Caco-2 (cell line): ENCODE measurements at places on chromosomes 2 and 18.

GRCh38 chr2:100818606-100819369 is 1.2 kb upstream of the NPAS2 start:
- H3K36me3 ChIP-seq = no peaks in the 10 kb centered on the region
- H3K27ac ChIP-seq = no peak overlapping the region
- H3K27me3 ChIP-seq = no peaks in the 10 kb centered on the region; the same call in 1 of the 2 replicates
- H3K4me1 ChIP-seq = 0 out of 2 replicates have a peak, but pooled peaks cover 5% of the 10 kb centered on the region
- peak; percentile 59 for DNase-seq
- H3K4me3 ChIP-seq = peak overlapping the region; percentile 44

GRCh38 chr18:72372076-72372475 is 172.1 kb downstream of the CBLN2 start:
- no peaks in the 10 kb centered on the region for H3K27me3 ChIP-seq
- H3K36me3 ChIP-seq = no peaks in the 10 kb centered on the region
- no peaks in the 10 kb centered on the region for H3K4me1 ChIP-seq
- DNase-seq = no peak

- H3K36me3 ChIP-seq = no peaks in the 10 kb centered on the region
- H3K4me1 ChIP-seq = no peaks in the 10 kb centered on the region
- H3K4me3 ChIP-seq = no peak overlapping the region
- H3K27me3 ChIP-seq = no peaks in the 10 kb centered on the region
- no peak overlapping the region for H3K27ac ChIP-seq
- DNase-seq = no peak
Measured at GRCh38 chr2:111061191-111061590, 59.5 kb upstream of the BCL2L11 start.

GRCh38 chr2:36915627-36916026 is 50.7 kb downstream of the STRN start:
- no peak for DNase-seq
- H3K4me1 ChIP-seq = peaks cover 30% of the 10 kb centered on the region
- no peak overlapping the region for H3K27ac ChIP-seq
- H3K27me3 ChIP-seq = no peaks in the 10 kb centered on the region

GRCh38 chr2:9291331-9291730 is 84.7 kb downstream of the ASAP2 start:
- no peak overlapping the region for H3K4me3 ChIP-seq
- no peaks in the 10 kb centered on the region for H3K36me3 ChIP-seq
- H3K27me3 ChIP-seq = no peaks in the 10 kb centered on the region
- no peak for DNase-seq
- peaks cover 9% of the 10 kb centered on the region; the same call in 1 of the 2 replicates for H3K4me1 ChIP-seq

- DNase-seq = peak; percentile 85
- no peaks in the 10 kb centered on the region for H3K36me3 ChIP-seq
- H3K4me3 ChIP-seq = no peak overlapping the region
- H3K27me3 ChIP-seq = no peaks in the 10 kb centered on the region
- H3K27ac ChIP-seq = no peak overlapping the region
Measured at GRCh38 chr2:157327621-157328500, 2.2 kb upstream of the ERMN start.

- no peaks in the 10 kb centered on the region for H3K36me3 ChIP-seq
- peak; percentile 64 for DNase-seq
- H3K27me3 ChIP-seq = no peaks in the 10 kb centered on the region
- H3K4me1 ChIP-seq = 0 out of 2 replicates have a peak, but pooled peaks cover 3% of the 10 kb centered on the region
Measured at GRCh38 chr2:155815851-155816250, 516.7 kb downstream of the NR4A2 start.

GRCh38 chr2:95317123-95317500 is 20.0 kb downstream of the KCNIP3 start:
- H3K4me3 ChIP-seq = no peak overlapping the region
- no peaks in the 10 kb centered on the region for H3K4me1 ChIP-seq
- no peak for DNase-seq
- H3K27me3 ChIP-seq = no peaks in the 10 kb centered on the region
- H3K36me3 ChIP-seq = no peaks in the 10 kb centered on the region

DNA sequence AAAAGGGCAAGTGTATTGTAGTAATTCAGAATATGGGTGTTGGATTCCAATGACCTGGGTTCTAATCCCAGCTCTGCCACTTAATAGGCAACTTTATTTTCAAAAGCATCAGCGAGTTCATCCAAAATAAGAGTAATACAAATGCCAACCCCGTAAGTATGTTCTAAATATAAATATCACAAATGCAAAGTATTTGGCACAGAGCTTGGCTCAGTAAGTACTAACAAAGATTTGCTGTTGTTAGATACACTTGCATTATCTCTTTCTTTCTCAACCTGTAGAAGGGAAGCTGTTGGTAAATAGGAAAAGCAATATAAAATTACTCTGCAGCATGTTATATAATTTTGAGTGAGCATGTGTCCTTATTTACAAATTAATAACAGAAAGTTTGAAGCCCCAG is 1302.6 kb upstream of the FAM98A start:
- no peak for DNase-seq
- H3K4me3 ChIP-seq = no peak overlapping the region
- H3K4me1 ChIP-seq = no peaks in the 10 kb centered on the region
- no peaks in the 10 kb centered on the region for H3K27me3 ChIP-seq
- H3K36me3 ChIP-seq = no peaks in the 10 kb centered on the region
- no peak overlapping the region for H3K27ac ChIP-seq

DNA sequence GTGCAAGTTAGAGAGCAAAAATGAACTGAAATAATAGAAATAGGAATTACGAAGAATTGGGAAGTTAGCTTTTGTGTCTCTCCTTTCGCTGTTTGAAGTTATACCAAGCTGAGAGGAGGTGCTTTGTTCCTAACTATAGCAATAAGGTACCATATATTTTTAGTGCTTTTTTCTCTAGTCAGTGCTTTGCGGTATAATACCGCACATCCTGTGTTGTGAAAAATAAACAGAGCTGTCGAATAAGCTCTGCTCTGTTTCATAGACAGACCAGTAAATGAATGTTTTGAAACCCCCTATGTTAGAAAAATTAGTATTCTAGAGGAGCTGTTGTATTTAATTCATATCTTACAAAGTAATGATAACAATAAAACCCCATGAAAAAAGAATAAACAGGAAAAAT is 130.8 kb downstream of the MAP4K4 start:
- H3K27ac ChIP-seq = peak overlapping the region; percentile 37
- H3K27me3 ChIP-seq = no peaks in the 10 kb centered on the region
- peaks cover 43% of the 10 kb centered on the region for H3K4me1 ChIP-seq
- no peak for DNase-seq
- H3K4me3 ChIP-seq = no peak overlapping the region

- H3K36me3 ChIP-seq = no peaks in the 10 kb centered on the region
- no peaks in the 10 kb centered on the region for H3K4me1 ChIP-seq
- DNase-seq = no peak
- H3K27me3 ChIP-seq = no peaks in the 10 kb centered on the region
- H3K4me3 ChIP-seq = no peak overlapping the region
- H3K27ac ChIP-seq = no peak overlapping the region
Measured at GRCh38 chr18:47587587-47587986, 336.1 kb upstream of the SKOR2 start.

DNA sequence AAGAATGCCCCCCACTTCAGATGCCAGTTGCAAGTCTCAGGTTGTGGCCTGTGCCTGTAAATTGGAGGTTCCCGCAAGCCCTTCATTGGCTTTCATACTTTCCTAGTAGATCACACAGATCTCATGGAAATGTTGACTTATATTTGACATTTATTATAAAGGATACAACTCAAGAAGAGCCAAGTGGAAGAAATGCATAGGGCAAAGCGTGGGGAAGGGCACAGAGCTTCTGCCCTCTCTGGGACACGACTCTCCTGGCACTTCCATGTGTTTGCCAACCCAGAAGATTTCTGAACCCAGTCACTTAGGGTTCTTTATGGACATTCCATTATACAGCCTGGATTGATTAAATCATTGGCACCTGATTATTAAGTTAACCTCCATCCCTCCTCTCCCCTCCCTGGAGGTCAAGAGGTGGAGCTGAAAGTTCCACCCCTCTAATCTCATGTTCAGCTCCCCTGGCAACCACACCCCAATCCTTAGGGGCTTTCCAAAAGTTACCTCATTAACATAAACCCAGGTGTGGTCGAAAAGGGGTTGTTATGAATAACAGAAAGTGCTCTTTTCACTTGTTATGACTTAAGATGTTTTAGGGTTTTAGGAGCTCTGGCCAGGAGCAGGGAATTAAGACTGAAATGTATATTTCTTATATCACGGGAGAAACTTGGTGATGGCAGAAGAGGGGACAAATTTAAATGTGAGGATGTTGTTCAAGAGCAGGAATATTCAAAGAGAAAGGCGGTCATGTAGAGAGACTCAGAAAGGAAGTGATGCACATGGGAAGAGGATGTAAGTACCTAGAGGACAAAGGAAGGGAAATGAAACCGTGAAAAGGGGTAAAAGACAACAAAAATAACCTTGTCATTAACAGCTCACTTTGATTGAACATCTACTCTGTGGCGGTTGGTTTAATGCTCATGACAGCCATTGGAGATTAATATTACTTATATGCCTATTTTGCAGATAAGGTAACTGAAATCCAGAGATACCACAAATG is 31.8 kb downstream of the SP100 start:
- DNase-seq = no peak
- H3K27ac ChIP-seq = no peak overlapping the region
- H3K27me3 ChIP-seq = no peaks in the 10 kb centered on the region
- no peaks in the 10 kb centered on the region for H3K4me1 ChIP-seq
- H3K36me3 ChIP-seq = no peaks in the 10 kb centered on the region

GRCh38 chr18:32576296-32576916 is 105.7 kb upstream of the GAREM1 start:
- no peaks in the 10 kb centered on the region for H3K27me3 ChIP-seq
- H3K27ac ChIP-seq = no peak overlapping the region
- no peaks in the 10 kb centered on the region for H3K4me1 ChIP-seq
- no peaks in the 10 kb centered on the region for H3K36me3 ChIP-seq

GRCh38 chr2:134271758-134272157 is 17.9 kb downstream of the MGAT5 start:
- no peak for DNase-seq
- H3K4me1 ChIP-seq = no peaks in the 10 kb centered on the region

DNA sequence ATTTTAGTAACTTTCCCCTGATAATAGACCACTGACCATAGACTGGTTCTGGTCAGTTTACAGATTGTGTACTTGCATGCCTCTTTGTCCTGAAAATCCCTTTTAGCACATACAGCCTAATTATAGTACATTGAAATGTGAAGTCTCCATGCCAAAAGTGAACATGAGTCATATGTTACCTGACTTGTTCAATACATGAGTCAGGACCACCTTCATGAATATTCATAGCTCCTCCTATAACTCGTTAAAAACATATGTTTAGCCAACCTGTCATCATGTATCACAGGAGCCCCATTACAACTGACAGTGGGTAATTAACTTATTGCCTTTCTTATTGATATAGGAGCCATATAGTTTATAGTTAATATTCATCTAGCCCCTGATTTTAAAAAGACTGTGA is 78.6 kb downstream of the SH3YL1 start:
- H3K27ac ChIP-seq = no peak overlapping the region
- no peaks in the 10 kb centered on the region for H3K36me3 ChIP-seq
- no peaks in the 10 kb centered on the region for H3K4me1 ChIP-seq

DNA sequence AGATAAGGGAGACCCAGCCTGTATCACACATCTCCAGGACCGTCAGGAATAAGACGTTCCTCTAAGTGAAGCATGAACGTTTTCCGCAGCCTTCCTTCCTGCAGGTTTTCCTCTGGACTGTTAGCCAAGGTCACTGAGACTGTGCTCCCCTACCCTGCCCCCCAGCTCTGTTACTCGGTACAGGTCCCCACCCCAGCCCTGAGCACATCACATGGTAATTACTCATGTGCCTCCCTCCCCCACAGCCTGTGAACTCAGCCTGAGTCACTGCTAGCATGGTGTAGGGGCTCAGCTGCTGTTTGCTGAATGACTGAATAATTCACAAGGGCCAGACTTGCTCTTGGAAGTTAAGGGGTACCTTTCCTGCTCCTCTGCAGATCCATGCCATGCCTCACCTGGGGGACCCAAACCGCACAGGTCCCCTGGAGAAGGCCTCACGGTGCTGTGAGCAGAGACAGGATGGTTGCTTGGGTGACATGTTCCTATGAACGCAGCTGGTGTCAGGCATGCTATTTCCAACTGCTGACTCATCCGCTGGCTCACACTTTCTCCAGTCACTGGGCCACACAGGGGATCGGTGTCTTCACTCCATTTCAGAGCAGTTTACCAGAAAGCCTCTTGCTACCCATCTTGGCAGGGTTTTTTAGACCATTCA is 88.2 kb downstream of the PLB1 start:
- peaks cover 13% of the 10 kb centered on the region for H3K4me1 ChIP-seq
- H3K36me3 ChIP-seq = no peaks in the 10 kb centered on the region
- peak overlapping the region; percentile 48 for H3K27ac ChIP-seq

DNA sequence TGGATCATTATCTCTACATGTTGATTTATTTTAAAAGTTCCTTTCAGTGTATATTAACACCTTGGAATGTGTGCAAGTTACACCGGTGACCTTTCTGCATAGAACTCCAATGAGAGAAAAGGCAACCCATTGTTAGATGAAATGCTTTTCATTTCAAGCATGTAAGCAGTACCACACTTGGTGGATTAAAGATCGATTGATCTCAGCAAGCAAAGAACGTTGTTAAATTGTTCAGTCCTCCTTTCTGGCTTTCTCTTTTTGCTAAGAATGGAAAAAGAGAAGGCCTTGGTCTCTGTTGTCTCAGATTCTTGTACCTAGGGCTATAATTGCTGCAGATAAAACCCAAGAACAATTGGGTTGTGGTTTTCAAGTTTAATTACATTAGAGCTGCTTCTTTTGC is 843.0 kb downstream of the DPP10 start:
- no peak overlapping the region for H3K27ac ChIP-seq
- no peaks in the 10 kb centered on the region for H3K27me3 ChIP-seq
- DNase-seq = no peak
- H3K4me1 ChIP-seq = no peaks in the 10 kb centered on the region
- no peaks in the 10 kb centered on the region for H3K36me3 ChIP-seq
- no peak overlapping the region for H3K4me3 ChIP-seq

- no peaks in the 10 kb centered on the region for H3K36me3 ChIP-seq
- H3K27me3 ChIP-seq = no peaks in the 10 kb centered on the region
- no peak for DNase-seq
- H3K4me1 ChIP-seq = no peaks in the 10 kb centered on the region
Measured at GRCh38 chr18:12068950-12069320, 24.7 kb upstream of the ANKRD62 start.

GRCh38 chr2:9808334-9809063 is 34.8 kb upstream of the TAF1B start:
- no peaks in the 10 kb centered on the region for H3K36me3 ChIP-seq
- no peak overlapping the region for H3K27ac ChIP-seq
- no peak overlapping the region for H3K4me3 ChIP-seq
- no peaks in the 10 kb centered on the region for H3K4me1 ChIP-seq

DNA sequence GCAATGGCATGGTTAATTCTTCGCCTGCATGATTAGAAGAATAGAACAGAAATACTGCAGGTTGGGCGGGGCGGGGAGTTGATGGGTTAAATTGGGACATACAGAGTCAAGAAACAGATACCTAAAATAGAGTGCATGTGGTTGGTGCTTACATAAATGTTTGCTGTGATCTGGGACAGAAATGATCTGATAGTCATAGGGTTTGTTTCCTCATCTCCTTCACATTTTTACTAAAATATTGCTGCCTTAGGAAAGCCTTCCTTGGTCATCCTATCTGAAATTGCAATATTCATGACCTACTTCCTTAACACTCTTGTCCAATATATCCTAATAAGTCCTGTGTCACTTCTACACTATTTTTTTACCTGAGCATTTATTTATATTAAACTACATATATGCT is 163.9 kb downstream of the TMEFF2 start:
- DNase-seq = no peak
- H3K27ac ChIP-seq = no peak overlapping the region
- no peaks in the 10 kb centered on the region for H3K27me3 ChIP-seq
- no peaks in the 10 kb centered on the region for H3K36me3 ChIP-seq
